ENCODE measurements at places on chromosomes 11 and 22.
A peak's percentile ranks its signal among the peaks of the same experiment; 100 is the strongest.

GRCh38 chr11:110565357-110566336 lies 135.9 kb downstream of the FDX1 start:
- DNase-seq = no peak

- no peak for DNase-seq
Observed at GRCh38 chr11:79949574-79949973, 508.7 kb upstream of the TENM4 start.

DNA sequence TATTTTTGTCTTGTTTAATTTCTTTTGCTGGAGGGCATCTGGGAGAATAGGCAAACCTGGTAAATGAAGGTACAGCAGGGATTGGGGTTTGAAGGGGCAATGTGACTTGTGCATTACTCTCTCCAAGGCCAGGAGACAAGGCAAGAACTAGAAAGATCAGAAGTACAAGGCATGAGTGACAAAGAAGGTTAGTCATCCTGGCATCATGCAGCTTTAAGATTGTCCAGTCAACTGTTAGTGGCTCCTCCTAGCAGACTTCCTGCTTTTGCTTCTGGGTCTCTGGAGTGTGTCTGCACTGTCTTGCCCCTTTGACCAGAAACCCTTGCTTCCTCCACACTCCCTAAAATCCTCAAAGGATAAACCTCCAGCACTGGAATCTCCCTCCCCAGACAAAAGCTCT lies 27.2 kb upstream of the GLYATL1 start:
- no peak for DNase-seq

DNA sequence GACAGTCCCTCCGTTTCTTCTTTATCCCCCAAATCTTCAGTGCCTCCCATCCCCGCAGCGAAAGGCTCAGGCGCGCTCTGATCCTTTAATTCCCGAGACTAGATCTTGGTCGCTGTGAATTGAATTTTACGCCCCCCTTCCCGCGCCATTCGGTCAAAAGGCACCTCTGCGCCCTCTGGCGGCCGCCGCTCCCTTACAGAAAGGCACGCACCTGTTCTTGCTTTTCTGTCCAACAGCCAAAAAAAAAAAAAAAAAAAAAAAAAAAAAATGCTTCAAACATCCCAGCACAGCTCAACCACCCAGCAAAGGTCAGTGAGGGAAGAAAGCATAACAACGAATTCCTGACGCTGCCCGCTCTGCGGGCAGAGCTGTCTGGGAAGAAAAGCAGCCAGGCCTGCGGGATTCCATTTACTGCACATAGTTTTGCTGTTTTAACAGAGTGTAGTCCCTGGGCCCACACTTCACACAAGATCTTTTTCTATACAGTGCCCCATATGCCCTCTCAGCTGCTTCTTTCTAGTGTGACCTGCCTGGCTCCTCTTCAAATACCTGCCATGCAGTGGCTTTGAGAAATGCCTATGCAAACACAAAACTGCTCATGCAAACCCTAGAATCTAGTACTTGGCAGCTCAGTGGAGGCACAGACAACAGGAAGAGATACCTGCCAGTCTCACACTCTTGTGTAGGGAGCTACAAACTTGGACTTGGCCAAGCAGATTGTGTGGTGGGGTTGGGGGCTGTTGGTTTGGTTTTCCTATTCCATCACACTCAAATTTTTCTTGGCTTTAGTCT lies 1.3 kb upstream of the ESAM start:
- DNase-seq = peak; percentile 67

- DNase-seq = no peak
Observed at GRCh38 chr11:28086569-28086968, 21.4 kb downstream of the KIF18A start.

- no peak for DNase-seq
Observed at GRCh38 chr11:68273026-68273738, 1.4 kb upstream of the C11orf24 start.

GRCh38 chr11:60974726-60975125 lies 3.2 kb downstream of the CD6 start:
- DNase-seq = no peak

- DNase-seq = no peak
Observed at GRCh38 chr22:42172773-42173172, 42.2 kb upstream of the CYP2D6 start.

DNA sequence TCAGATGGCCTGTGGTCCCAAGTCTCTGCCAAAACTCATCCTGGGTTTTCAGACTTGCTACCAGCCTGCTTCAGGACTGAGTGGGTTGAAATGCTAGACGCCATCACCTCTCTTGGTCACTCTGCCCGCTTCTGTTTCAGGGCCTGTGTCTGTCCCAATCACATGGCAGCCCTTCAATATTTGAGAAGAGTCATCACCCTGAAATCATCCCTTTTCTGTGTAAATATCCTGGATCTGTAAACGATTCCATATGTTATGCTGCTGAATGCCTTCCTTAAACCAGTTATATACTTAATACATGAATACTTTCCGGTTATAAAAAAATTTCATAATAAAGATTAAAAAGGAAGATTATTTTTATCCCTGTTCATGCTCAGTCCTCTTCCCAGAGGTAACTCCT lies 39.8 kb upstream of the TLCD5 start:
- no peak for DNase-seq

DNA sequence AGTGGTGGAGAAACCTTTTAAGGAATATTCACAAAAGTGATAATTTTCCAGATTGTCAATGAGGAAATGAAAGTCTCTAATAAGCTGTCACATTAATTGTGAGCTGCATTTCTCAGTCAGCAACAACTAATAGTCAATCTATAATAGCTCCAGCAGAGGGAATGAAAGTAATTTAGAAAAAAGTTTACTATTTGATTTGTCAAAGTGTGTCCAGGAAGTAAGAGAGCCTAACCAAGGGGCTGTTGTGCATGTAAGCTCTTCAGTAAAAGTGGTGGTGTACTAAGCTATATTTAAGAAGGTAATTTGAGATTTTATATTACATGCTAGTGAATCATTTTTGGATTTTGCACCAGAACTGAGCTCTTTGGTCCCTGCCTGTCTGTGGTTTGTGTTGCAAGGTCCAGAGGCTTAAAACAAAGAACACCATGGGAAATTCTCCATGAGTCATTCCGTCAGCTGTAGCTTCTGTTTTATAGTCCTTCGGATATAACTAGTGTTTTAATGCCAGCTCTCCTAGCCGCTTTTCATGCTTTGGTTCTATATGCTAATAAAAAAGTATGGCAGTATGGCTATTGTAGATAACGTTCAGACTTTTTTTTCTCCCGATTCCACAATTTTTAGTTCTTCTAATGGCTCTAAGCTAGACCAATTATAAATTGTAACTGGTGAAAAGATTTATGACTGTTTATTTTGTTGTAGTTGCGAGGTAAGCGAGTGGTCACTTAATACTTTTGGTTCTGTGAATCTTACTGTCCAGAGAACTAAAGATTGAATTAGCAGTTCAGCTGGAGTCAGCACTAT lies 64.6 kb downstream of the ARHGEF12 start:
- peak; percentile 97 for DNase-seq

DNA sequence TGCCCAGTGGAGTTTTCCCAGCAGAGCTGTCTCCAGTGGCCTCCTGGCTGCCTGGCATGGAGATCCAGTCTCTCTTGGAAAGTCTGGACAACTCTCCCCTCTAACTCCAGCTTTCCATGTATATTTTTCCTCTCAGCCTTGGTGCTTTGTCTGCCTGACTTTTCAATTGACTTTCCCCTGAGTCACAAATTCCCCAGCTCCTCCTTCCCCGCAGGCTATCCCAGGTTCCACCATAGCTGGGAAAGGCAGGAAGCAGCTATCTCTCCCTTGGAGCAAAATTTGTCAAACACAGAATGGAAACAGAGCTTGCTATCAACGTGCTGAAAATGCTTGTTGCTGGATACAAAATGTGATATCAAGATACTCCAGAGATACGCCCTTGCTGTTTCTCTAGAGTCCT lies 384.8 kb downstream of the TMEM135 start:
- no peak for DNase-seq

GRCh38 chr11:111672949-111673348 lies 70.7 kb downstream of the SIK2 start:
- DNase-seq = no peak

DNA sequence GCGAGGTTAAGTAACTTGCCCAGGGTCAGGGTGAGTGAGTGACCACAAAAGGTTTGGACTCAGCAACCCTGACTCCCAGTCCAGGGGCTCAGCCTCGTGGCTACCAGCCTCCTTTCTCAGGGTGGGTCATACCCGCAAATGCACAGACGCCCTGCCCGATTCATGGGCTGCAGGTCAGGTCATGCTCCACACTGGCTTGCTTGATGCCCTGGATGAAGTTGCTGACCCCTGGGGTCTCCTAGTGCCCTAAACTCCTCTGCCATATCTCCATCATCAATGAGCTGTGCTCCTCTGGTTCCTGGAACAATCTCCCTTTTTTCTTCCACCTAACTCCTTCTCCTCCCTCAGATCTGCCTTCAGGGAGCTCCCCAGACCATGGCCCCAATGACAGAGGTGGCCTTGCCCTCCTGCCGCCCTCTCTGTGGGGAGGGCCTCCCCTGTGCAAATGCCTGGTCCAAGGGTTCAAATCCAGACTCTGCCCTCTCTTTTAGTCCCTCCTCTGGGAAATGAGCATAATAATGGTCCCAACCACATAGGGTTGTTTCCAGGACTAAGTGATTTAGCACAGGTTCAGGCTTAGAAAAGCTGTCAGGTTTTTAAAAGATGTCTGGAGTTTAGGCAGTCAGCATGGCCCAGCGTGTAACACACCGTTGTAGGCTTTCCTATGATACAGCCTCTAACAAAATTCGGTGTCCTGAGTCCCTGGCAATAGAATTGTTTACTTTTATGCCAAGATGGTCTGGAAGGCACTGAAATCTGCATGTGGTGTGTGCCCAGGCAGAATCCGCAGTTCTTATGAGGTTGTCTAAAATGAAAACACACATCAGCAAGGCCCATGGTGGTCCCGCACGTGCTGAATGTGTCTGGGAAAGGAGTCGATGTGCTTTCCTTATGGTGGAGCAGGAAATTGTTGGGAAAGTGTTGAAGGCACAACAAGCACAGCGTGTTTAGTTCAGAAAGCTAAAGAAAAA lies 63.6 kb downstream of the CD82 start:
- DNase-seq = no peak

DNA sequence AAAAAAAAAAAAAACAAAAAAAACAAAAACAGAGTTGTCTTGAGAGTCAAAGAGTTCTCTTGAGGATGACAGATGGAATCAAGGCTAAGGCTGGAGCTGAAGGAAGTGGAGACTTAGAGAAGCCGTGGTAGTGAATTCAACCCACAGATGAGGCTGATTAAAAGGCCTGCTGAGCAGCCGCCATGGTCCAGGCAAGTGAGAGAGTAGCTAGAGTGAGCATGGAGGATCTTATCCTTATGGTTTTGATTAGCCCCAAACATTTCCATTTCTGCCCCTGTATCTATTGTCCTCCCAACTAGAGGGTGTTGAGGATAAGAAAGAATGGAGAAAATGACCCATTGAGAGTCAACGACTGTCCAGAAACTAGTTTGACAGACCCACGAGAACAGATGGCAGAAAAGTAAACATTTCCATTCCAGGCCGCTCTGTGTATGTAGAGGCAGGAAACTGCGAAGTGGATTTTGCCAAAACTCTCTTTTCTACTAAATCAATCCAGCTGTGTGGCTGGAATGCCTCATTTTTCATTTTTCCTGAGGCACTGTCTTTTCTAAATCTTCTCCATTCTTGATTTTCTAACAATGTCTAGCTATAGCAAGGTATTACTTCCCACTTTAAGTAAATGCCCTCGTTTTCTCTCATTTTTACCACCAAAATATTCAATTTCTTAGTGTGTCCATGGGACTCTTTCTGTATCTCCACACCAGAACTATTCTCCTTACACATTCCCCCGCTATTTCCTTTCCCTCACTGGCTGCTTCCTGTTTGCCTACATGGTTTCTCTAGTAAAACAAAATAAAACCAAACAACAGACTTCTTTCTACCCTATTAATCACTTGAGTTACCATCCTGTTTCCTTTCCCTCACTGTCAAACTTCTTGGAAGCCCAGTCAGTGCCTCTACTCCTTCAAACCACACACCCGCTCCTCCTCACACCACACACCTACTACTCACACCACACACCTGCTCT lies 5.4 kb upstream of the MMP8 start:
- no peak for DNase-seq

DNA sequence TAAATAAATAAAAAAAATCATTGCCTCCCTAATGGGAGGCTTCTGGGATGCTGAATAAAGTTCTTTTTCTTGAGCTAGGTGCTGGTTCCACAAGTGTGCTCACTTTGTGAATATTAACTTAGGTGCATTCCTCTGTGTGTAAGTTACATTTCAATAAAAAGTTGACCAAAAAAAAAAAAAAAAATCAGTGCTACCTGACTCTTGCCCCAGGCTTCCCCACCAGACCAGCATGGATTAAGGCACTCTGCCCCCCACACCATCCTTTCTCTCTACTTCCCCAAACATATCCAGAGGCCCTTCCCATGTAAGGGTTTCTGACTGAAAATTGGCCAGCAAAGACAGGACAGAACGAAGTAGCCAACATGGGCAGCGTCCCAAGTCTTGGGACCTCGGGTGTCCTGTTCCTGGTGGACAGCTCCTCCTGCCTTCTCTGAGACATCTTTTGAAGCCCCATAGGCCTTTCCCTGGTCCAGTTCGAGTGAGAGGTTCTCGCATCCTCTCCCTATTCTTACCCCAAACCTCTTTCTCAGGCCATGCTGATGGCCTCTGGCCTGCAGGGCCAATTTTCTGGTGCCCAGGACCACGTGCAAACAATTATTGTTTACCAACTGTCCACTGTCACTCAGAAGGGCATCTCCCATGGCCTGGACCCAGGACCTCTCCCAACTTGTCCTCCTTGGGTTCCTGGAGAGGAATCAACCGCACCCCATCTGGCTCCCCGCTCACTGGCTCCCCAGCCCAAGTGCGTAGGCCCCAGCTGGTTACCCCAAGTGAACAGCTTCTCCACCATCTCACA lies 14.9 kb upstream of the KCTD14 start:
- no peak for DNase-seq

GRCh38 chr11:117643606-117644300 lies 153.3 kb downstream of the DSCAML1 start:
- no peak for DNase-seq

- DNase-seq = no peak
Observed at GRCh38 chr22:45007391-45008185, 2.2 kb downstream of the PHF21B start.

DNA sequence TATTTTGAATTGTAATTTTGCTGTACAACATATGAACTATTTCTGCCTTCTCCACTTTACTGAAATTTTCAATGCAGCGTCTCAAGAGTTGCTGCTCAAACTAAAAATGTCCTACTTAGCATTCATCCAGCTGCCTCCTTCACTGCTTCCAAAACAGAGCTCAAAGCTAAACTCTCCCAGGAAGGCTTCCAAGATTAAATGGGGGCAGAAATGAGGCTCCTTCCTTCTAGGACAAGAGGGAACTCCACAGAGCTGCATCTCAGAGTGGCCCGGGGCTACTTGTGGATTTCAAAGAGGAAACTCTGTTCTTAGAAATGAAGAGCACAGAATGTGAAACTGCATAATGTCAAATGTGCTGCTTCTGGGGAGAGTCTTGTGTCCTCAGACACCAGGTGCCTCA lies 295.9 kb upstream of the NCAM1 start:
- no peak for DNase-seq

GRCh38 chr11:74220376-74220775 lies 49.3 kb downstream of the PPME1 start:
- no peak for DNase-seq

DNA sequence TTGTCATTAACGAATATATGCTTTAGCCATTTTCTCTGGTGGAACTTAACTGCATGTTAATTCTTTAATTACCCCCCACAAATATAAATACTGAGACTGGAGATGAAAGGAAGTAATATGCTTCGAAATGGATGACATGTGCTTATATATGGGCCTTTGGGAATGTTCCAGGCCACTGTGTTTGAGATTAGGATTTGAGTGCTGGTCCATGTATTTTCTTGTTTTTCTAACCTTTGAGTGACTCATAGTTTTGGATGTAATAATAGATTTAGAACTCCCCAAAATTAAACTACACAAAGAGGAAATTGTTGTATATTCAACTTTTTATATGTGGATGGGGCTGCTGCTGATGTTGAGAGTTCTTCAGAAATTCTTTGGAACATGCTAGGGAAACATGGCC lies 54.2 kb downstream of the EXT2 start:
- no peak for DNase-seq
